ENCODE measurements at places on chromosomes 7 and 10.

DNA sequence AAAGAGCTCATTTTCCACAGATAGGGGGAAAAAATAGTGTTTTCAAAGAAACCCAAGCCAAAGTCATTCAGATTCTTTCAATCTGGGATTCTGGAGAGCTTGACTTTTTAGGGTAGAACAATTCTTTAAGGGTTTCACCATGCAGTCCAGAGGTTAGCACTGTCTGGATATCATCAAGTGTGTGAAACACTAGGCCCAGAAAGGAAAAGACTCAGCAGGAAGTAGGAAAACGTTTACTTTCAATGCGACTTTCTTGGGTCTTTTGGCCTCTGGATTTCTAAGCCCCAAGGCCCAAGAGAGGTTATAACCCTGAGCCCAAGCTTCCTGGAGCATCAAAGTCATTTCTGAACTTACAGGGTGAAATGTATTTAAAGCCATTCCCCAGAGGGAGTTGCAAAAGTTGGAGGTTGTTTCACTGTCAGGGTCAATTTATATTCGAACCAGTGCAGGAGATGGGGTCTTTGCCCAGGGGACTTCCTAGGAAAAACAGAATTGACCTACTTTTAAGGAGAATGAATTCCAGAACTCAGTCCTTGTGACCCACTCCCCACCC is 158.0 kb downstream of the C7orf25 start:
- no peak for DNase-seq

- no peak for DNase-seq
These were observed 193.6 kb downstream of the MLLT10 start for GRCh38 chr10:21727452-21728168.

DNA sequence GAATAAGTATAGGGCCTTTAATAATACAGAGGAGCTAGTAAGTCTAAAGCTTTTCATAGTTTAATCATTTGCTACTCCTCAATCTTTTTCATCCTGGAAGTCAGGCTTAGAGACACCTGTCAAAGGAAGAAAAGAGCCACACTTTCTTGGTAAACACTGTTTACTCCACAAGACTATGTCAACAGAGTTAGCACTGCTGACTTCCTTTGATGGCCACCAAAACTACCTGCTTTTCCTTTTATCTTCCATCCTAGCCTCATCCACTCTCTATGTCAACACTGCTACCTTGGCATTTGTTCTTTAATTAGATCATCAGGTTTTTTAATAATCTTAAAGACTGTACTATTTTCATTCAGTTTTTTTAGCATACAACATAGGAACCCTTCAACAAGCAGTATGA is 106.2 kb downstream of the ELAPOR2 start:
- DNase-seq: no peak

GRCh38 chr7:43105521-43106120 is 6.8 kb upstream of the HECW1 start:
- no peak for DNase-seq

DNA sequence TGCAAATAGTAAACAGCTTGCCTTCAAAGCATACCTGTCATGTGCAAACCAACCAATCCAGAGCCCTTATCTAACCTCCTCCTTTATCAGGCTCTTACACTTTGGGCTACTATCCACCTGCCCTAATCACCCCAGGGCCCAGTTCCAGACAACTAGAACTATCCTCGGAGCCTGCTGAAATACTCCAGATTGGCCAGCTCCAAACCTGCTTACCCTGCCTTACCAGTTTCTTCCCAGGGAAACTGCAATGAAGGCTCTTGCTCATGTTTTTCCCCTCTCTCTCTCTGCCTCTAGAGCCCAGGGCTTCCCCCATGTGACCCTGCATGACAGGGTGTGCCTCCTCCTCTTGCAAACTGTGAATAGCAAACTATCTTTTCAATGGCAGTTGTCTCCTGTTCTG is 81.4 kb upstream of the CAPZA2 start:
- DNase-seq: no peak

GRCh38 chr7:90886416-90886815 is 290.3 kb downstream of the CDK14 start:
- peak; percentile 36 for DNase-seq

- DNase-seq: no peak
These were observed 10.7 kb downstream of the DPYSL4 start for GRCh38 chr10:132197271-132198067.

DNA sequence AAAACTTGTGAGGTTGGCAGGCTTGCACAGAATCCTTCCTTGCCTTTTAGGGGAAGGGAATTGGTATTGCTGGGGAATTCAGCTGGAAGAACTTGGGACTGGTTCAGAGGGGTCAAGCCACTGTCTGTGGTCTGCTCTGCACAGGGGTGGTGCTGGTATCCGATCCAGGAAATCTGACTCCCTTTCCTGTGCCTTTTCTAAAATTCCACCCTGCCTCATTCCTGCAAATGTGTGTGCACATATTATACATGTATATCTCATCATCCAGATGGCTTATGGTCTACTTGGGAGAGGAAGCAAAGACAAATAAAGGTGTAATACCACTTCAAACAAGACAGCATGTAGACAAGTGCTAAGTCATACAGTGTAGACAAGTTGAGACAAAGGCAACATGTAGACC is 14.3 kb downstream of the UBTD1 start:
- no peak for DNase-seq

DNA sequence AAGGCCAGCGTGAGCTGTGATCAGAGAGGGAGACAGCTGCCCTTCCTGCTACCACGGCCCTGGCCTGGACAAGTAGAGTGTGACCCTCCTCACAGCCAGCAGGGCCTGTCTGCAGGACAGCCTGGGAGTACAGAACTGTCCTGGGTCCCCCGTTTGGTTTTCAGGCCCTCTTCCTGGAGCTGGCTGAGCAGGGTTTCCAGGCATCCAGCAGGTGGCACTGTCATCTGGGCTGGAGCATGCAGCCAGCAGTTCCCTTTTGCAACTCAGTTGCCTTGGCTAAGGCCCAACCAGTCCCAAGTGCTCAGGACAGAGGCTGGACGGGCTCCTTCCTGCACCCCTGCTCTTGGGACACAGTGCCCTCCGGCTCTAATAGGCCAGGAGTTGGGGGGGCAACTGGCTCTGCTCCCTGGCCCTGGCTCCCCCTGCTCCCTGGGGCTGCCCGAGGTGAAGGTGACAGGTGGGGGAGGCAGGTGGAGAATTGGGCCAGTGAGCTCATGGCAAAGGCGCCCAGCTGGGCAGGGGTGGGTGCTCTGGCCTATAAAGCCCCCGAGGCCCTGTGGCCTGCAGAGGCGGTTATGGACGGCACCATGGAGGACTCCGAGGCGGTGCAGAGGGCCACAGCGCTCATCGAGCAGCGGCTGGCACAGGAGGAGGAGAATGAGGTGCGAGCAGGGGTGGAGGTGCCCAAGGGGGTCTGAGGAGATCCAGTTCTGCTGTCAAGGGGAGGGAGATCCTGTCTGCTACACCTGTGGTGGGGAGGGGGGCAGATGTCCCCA is at the start of gene ANKRD2:
ANKRD2 (plus strand) TSS at position 566 of the 776 bp plus-strand sequence; CDS start at position 576, 10 bp downstream.
- peak; percentile 72 for DNase-seq

DNA sequence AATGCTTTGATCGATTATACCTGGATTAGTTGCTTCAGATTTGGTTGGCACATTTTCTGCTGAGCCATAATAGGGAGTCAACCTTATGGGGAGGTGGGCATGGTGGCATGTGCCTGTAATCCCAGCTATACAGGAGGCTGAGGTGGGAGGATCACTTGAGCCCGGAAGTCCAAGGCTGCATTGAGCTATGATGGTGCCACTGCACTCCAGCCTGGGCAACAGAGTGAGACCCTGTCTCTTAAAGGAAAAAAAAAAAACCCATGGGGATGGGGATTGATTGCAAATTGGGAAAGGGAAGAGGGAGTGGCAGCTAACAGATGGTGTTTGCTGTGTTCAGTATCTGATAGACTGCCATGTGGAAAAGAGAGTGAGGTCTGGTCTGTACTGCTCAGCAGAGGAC is 11.1 kb downstream of the STK17A start:
- DNase-seq: no peak

GRCh38 chr7:118369987-118370386 is 145.5 kb downstream of the ANKRD7 start:
- no peak for DNase-seq

DNA sequence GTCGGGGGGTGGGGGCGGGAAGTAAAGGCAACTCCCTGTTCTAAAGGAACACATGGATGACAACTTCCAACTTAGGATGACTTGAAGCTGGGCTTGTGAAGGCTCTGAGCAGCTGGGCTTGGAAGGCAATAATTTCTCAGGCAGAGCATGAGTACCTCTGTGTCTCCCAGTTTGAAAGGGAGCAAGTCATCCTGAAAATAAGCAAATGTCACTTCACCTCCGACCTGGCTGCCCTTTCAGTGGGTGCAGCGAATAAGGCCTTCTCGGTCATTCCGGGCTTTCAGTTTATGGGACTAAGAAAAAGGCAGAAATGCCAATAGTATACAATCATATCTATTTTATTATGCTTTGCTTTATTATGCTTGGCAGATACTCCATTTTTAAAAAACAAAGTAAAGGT is 15.3 kb upstream of the ADAMTS14 start:
- no peak for DNase-seq

DNA sequence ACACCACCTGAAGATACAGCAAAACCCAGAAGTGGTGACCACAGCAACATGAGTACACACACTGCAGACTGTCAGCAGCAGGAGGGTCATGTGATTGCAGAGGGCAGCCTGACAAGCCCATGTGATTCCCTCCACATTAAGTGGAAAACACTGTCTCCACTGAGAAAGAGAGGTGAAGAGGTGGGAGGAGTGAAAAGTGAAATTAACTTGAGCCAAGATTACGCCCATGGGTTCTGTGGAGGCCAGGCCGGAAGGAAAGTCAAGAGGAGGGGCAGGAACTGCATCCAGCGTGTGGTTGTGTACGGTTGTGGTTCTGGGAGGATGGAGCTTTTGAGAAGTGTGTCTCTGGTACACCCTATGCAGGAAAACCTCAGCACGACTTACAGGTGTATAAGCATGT is 138.5 kb downstream of the PLXNA4 start:
- DNase-seq: no peak

GRCh38 chr7:105788356-105788755 is 88.0 kb downstream of the ATXN7L1 start:
- no peak for DNase-seq

DNA sequence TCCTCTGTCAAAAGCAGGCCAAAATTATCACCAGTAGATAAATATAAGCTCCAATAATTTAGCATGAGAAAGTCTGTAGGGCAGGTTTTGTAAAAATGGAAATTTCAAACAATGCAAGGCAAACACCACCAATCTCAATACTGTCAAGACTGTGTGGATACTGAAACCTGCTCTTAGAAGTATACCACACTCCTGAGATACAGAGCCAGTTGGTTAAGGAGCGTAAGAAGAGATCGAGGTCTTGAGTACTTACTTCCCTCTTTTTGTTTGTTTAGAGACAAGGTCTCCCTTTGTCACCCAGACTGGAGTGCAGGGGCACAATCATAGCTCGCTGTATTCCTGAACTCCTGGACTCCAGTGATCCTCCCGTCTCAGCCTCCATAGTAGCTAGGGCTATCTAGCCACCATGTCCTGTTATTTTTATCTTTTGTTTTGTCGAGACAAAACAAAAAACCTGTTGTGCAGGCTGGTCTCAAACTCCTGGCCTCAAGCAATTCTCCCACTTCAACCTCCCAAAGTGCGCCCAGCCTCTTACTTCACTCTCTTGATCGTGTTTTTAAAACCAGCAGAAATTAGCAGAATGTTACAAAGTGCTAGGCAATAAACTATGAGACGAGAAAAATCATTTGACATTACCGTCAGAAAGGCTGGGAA is 205.7 kb downstream of the PARD3 start:
- DNase-seq: no peak

GRCh38 chr10:7152982-7153381 is 257.9 kb downstream of the SFMBT2 start:
- DNase-seq: no peak

- no peak for DNase-seq
These were observed 57.0 kb downstream of the ZNF277 start for GRCh38 chr7:112263519-112263918.

DNA sequence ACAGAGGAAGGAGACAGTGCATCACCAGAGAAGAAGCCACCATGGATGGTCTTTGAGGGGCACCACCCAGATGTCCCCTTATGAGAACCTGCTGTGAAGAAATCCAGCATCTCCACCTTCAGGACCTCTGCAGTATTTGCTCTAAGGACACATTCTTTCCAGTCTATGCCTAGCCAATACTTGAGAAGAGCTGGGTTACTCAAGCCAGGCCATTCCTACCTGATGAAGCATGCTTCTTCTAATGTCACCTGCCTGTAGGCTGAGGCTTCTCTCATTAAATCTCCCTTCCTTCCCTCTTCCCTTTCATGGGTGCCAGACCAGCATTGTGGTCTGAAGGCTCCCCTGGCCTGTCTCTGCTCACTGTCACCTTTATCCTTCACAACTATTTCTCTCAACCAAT is 654.5 kb upstream of the AUTS2 start:
- DNase-seq: no peak

DNA sequence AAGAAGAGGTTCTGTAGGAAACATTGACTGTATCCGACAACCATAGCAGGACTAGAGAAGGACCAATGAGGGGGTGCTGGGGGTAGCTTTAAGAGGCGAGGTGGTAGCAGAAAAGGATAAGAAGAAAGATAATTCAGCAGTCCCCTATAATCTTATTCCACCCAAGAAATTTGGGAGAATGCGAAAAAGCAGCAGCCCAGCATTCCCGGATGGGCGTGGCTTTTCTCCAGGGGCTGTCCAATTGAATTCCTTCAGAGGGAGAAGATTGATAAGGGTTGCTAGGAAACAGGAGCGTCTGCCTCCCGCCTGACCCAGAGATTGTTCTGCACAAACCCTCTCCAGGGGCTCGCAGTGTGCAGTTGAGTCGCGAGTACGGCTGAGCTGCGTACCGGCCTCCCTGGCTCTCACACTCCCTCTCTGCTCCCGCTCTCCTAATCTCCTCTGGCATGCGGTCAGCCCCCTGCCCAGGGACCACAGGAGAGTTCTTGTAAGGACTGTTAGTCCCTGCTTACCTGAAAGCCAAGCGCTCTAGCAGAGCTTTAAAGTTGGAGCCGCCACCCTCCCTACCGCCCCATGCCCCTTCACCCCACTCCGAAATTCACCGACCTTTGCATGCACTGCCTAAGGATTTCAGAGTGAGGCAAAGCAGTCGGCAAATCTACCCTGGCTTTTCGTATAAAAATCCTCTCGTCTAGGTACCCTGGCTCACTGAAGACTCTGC is at the start of gene GRM3:
GRM3 (plus strand) TSS at position 349 of the 721 bp plus-strand sequence. CDS start 121,237 bp downstream, outside the sequence.
- DNase-seq: no peak

- no peak for DNase-seq
These were observed 128.4 kb downstream of the DGKI start for GRCh38 chr7:137718355-137718754.

DNA sequence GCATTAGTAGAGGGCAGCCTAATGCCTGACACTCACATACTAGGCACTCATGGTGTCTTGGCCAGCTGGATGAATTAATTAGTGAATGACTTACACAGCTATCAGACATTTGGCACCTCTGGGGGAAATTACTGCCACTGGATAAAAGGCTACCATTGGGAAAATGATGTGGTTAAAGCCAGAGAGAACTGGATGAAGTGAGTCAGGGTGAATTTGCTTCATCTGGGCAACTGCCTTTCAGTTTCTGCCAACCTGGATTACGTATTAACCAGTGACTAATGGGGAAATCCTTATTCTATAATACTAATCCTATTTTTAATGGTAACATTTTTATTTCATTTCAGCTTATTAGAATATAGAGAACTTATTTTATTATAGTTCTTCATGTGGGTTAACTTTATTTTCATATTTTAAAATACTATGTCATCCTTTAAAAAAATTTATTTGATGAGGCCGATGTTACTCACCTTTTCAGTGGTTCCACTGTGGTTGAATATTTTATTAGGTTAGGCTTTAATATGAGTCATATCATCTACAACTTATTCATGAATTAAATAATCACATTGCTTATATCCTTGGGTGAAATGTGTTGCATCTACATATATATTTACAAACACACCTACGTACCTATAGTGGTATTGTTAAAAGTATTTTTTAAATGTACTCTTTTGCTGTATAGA is 85.6 kb upstream of the CAPZA2 start:
- DNase-seq: no peak

- no peak for DNase-seq
These were observed 111.1 kb upstream of the AFAP1L2 start for GRCh38 chr10:114515298-114515914.

All from muscle of arm (tissue), 14 donors.